NCI-H187 treated with DMSO at 0.1 percent for 48 hours (cell line): ENCODE measurements at places on chromosomes 12 and 14.
A peak's percentile ranks its signal among the peaks of the same experiment; 100 is the strongest.

GRCh38 chr14:106848330-106849121 is 1322.1 kb downstream of the TMEM121 start:
- no peak for DNase-seq

GRCh38 chr12:13957576-13957975 is 23.8 kb downstream of the GRIN2B start:
- DNase-seq, result no peak

GRCh38 chr14:71328183-71328582 is 420.9 kb downstream of the PCNX1 start:
- no peak for DNase-seq

DNA sequence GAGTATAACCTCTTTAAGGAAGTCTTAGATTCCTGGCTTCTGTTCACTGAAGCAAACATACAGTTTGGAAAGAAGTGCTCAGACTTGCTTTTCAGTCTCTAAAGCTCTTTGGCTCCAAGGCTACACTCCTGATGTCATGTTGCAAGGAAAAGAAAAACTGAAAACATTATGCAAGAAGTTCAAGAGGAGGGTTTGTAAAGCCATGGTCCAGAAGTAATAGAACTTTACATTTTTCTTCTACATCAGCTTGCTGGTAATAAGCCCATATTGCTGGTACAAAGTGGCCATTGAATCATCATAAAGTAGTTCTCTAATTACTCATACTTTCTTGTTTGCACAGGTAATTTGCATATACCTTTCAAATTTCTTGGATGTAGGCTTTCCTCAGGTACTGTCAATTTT is 83.6 kb downstream of the BBS10 start:
- no peak for DNase-seq

- no peak for DNase-seq
These were observed 5.1 kb downstream of the IRAK3 start for GRCh38 chr12:66194122-66194521.

DNA sequence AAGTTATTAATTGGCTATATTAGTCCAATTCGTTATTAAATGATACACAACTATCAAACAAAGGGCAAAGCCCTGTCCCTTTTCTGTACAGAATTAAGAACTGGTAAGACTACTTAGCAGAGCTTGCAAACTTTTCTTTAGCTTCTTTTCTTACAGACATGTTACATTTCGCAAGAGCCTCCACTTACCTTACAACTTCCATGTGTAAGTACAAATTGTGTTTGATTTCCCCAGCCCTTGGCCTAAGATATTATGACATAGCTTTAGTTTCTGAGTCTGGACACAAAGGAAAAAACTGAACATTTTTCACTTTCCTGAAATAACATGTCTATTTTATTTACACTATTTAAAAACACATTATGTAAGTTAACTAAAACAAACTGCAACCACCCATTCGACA is 1.7 kb downstream of the ATF7 start:
- DNase-seq, result no peak

- no peak for DNase-seq
These were observed 10.6 kb downstream of the GRIN2B start for GRCh38 chr12:13970803-13971202.

- peak; percentile 68 for DNase-seq
These were observed 9.3 kb downstream of the CCDC196 start for GRCh38 chr14:66495218-66496098.

DNA sequence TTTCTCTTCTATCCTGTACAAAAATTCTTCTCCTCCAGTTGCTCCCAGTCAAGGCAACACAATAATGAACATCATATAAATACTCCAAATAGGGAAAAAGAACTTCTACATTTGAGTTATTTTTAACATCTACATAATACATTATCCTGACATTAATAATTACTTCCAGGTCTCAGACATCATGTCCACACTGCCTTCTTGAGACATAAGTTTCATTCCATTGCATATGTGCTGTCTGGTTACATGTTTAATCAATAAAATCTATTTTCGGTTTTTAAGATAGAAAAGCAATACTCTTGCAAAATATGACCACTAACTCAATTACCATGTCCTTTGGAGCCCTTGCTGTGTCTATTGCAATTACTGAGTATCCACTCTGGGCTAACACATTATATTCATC is 881.9 kb downstream of the GALC start:
- DNase-seq, result no peak

GRCh38 chr14:79576424-79576823 is 634.9 kb downstream of the DIO2 start:
- DNase-seq, result no peak

DNA sequence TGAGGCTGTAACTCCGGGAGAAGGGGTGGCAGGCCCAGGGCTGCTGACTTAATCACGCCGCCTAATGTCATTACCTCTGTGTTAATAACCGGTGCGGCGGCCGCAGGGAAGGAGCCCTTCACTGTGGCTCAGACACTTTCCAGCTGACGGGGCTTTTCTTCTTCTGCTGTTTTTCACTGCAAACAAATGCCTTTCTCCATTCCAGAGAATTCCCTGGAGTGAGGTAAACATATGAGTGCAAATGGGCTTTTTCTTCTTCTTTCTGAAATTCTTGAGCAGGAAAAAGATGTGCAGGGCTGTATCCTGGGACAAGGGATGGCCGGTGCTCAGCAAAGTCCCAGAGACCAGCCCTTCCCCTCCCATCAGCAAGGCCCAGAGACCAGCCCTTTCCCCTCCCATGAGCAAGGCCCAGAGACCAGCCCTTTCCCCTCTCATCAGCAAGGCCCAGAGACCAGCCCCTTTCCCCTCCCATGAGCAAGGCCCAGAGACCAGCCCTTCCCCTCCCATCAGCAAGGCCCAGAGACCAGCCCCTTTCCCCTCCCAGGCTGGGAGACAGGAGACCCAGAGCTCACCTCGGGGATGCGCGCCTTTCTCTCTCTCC is 33.4 kb upstream of the FAM181A start:
- no peak for DNase-seq

GRCh38 chr14:50039734-50040400 is 76.5 kb downstream of the VCPKMT start:
- DNase-seq, result no peak

- no peak for DNase-seq
These were observed at the start of gene ENO2 for GRCh38 chr12:6914246-6914946. Gene ENO2, plus strand, starts transcription at chr12:6914580. Its CDS starts 1,253 bp downstream, at chr12:6915833.

- no peak for DNase-seq
These were observed 129.9 kb upstream of the GRIN2B start for GRCh38 chr12:14111230-14111865.

DNA sequence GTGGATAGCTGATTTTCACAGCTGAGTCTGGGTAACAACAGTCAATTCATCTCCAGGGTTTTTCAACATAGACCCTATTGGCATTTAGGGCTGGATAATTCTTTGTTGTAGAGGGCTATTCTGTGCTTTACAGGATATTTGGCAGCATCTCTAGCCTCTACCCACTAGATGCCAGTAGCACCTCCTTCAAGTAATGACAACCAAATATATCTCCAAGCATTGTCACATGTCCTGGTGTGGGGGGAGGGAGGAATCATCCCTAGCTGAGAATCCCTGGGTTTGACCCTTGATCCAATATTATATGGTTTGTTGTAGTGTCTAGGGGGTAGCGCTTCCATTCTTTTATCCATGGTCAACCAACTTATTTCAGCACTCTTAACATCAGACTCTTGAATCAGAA is 157.2 kb downstream of the ANO4 start:
- DNase-seq, result peak; percentile 64

- no peak for DNase-seq
These were observed 8.8 kb downstream of the SERPINA10 start for GRCh38 chr14:94284221-94284620.

DNA sequence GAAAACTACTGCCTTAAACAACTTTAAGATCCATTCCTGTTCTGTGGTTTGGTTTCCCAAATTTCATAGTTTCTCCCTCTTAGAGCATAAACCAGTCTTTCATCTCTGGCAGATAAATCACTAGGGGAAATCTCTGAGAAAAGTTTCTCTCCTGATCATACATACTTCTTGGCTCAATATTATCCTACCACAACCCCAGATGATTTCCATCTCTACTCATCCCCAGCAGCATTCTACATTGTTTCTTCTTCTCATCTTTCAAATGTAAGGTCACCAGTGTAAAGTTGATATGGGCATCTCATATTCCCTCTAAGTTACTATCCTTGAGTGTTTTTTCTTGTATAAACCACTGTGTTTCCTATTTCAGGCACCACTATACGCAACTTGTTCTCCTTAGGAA is 45.9 kb upstream of the PLEKHG7 start:
- no peak for DNase-seq

DNA sequence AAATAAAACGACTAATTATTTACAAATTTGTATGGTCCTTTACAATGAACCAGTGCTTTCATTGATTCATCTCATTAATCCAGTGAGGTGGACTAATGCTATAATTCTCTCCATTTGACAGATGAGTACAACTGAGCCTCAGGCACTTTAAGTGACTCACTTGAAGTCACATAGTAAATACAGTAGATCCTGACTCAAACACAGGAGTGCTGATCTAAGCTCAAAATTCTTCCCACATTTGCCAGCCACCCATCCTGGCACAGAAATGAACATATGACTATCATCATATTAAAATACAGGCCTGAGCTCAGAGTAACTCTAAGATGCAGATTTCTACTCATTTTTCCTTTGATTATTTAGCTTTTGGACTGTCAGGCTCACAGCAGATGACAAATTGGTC is 30.6 kb downstream of the SLC16A7 start:
- DNase-seq, result no peak

- no peak for DNase-seq
These were observed 21.8 kb downstream of the WNK1 start for GRCh38 chr12:774051-774614.

DNA sequence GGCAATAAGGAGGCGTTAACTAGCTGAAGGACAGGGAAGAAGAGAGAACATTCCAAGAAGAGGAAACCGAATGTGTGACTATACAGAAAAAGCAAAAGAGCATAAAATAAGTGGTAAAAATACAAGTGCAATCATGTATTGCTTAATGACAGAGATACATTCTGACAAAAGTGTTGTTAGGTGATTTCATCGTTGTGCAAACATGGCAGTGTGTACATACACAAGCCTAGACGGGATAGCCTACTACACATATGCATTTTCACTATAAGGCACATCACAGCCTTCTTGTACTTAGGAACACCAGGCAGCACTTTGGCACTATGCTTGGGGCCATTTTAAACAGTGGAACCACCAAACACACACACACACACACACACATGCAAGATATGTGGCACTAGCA is 299.3 kb downstream of the BCAT1 start:
- no peak for DNase-seq

DNA sequence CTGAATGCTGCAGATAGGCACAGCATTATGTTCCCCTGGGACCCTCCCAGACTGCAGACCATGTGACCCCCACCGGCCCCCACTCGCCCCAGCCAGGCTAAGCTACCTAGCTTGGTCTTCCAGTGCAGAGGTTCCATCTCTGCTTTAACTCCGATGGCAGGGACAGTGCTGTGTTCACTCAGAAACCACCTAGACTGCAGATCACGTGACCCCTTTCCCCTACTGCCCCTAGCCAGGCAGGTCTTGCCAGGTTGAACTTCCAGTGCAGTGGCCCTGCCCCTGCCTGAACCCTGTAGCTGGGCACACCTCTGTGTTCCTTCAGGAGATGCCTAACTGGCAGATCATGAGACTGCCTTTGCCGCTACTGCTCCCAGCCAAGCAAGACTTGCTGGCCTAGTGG is 1116.2 kb downstream of the FLRT2 start:
- DNase-seq, result no peak

DNA sequence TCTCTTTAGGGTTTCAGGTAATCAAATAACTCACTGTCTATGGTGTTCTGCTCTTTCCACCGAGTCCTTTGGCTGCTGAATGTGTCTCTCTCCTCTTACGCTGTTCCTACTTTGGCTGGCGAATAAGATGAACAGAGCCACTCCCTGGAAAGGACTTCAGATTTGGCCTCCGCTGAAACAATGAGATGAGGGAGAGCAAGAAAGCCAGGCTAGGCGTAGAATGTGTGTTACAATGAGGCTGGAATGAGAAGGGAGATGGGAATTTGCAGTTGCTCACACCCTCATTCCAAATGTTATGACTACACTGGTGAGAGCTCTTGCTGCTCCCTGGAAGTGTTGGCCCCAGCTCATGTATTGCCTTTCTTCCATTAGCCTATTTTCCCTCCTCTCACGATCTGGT is at the start of gene MFAP5:
TSS of gene MFAP5 (minus strand) at position 234 of the 400 bp plus-strand sequence. CDS start 722 bp downstream, outside the sequence.
- DNase-seq, result no peak

- DNase-seq, result no peak
These were observed 148.2 kb downstream of the ADGRD1 start for GRCh38 chr12:131101703-131102492.

DNA sequence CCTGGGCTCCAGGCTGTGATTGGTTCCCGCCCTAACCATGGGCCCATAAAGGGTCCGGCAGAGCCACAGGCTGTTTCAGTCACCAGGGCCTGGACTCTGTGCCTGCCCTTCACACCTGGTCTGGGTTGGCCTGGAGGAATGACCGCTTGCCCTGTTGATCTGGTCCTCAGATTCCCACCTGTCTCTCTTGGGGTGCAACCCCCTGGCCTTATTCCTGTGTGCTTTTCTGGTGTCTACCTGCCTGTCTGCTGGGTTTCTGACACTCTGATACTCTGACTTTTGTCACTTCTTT is 2.9 kb upstream of the KRT83 start:
- DNase-seq, result no peak

DNA sequence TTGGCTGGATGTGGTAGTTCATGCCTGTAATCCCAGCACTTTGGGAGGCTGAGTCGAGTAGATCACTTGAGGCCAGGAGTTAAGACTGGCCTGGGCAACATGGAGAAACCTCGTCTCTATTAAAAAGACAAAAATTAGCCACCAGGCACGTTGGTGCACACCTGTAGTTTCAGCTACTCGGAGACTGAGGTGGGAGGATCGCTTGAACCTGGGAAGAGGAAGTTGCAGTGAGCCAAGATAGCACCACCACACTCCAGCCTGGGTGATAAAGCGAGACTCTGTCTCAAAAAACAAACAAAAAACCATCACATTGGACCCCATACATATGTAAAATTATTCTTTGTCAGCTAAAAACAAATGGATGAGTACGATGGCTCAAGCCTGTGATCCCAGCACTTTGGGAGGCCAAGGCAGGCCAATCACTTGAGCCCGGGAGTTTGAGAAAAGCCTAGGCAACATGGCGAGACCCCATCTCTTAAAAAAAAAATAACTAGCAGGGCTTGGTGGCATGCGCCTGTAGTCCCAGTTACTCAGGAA is 43.9 kb downstream of the LIMA1 start:
- DNase-seq, result no peak
